ENCODE measurements at places on chromosomes 13 and 19.

GRCh38 chr13:34156841-34157365 is 339.0 kb downstream of the RFC3 start:
- DNase-seq = no peak

DNA sequence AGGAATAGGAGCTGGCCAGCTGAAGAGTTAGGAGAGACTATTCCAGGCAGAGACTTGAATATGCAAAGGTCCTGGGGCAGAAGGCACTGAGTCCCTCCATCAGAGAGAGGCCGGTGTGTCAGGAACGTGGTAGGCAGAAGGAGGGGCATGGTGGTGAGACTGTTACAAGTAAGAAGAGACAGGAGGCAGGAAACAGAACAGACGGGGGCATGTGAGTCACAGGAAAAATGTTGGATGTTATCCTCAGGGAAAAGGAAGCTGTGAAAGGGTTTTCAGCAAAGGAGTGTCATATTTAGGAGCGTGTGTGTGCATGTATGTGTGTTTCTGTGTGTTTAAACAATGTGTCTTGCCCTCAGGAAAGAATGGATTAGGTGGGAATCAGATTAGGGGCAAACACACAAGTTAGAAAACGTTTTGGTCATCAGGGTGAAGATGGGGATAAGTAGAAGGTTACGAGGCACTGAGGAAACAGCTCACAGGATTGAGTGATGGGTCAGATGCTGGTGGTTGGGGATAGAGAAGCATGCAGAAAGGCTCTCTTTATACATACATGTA is 1.1 kb downstream of the EDDM13 start:
- DNase-seq = no peak

DNA sequence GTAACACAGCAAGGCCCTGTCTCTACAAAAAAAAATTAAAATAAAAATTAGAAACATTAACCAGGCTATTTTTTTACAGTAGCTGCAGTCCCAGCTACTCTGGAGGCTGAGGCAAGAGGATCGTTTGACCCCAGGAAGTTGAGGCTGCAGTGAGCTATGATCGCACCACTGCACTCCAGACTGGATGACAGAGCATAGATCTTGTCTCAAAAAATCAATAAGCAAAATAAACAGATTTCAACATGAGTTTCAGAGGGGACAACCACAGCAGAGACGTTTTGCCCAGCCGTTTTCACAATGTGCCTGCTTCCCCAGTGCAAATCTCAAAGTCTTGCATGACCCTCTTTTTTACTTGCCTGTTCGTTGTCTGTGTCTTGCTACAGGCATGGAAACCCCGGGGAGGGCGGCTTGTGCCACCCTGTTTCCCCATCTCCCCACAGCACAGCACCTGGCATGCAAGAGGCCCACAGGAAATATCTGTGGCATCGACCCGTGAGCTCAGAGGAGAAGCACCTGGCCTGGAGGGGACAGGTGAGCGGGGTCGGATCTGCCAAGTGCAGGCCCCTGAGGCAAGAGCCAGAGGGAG is 222.0 kb upstream of the ZNF507 start:
- no peak for DNase-seq

GRCh38 chr19:30896554-30896953 is 452.7 kb downstream of the TSHZ3 start:
- DNase-seq = no peak

GRCh38 chr13:110509971-110510786 is 51.3 kb downstream of the RAB20 start:
- DNase-seq = no peak

DNA sequence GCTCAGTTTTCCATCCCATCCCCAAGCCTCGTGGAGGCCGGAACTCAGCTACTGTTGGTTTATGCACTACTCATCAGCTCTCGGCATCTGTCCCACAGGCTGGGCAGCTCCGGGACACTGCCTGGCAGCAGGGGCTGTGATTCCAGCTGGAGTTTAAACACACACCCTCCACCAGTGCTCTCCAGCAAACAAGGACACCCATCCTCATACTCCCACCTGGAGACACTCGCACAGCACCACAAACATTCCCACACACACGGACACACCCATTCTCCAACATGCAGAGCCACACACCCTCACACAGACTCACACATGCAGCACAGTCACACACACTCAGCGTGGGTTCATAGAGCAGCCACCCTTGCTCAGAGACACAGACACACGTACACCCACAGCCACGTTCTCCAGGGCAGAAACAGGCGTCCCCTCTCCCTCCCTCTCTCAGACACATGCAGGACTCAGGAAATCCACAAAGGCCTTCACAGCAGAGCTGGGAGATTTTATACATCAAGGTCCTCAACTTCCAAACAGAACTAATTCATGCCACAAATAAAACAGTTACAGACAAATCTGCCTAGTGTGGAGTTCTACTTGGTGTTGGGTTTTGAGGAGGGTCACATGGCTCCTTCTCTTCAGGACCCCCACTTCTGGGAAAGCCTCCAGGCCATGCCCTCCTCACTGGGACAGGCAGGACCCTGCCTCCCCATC is 785.4 kb downstream of the UQCRFS1 start:
- no peak for DNase-seq

DNA sequence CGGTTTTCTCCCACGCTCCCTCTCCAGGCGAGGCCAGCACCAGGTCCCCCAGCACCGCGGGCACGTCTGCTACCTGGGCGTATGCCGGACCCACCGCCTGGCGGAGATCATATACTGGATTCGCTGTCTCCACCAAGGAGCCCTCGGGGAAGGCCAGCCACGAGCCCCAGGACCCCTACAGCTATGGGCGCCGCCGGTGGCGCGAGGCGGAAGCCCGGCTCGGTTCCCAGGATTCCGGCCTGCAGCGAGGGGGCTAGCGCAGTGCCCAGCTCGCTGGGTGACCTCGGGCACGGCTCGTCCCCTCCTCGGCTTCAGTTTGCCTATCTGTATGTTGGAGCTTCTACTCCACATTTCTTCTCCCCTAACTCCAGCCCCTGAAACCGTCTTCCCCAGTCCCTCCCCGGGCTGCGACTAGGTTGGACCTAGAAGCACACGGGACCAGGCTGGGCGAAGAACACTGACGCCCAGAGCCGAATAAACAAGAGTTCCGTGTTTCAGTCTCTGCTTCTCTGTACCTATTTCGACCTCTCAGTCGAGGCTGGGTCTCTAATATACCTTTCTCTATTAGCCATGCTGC is 749 bp upstream of the CPT1C start:
- no peak for DNase-seq

- DNase-seq = no peak
Measured at GRCh38 chr13:44853641-44854040, 135.6 kb downstream of the NUFIP1 start.

DNA sequence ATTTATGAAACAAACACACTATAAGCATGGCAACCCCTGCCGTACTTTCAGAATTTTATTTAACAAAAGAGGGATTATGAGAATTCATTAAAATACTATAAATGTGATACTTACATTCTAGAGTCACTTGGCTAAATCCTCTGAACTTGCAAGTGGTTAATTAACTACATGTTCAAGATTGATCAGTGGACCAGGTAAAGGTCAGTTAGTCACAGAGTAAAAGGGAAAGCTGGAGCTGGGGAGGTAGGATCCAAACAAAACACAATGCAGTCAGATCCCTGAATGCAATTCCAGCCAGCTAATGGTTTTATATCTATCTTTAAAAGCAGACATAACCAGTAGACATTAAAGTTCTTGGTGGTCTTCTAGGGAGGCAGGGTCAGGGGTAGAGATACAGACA is 270.5 kb downstream of the DIAPH3 start:
- DNase-seq = no peak

DNA sequence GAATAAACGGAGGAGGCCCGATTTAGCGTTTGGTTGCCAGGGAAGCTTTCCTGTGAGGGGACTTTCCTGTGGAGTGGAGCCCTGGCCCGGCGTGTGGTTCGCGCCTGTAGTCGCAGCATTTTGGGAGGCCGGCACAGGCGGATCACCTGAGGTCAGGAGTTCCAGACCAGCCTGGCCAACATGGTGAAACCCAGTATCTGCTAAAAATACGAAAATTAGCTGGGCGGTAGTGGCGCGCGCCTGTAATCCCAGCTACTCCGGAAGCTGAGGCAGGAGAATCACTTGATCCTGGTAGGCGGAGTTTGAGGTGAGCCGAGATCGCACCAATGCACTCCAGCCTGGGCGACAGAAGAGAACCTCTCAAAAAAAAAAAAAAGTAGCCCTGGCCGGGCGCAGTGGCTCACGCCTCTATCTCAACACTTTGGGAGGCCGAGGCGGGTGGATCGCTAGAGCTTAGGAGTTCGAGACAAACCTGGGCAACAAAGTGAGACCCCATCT is 6.9 kb downstream of the KANK3 start:
- no peak for DNase-seq

- DNase-seq = no peak
Measured at GRCh38 chr19:43664018-43664417, 6.0 kb downstream of the PLAUR start.

- DNase-seq = no peak
Measured at GRCh38 chr19:12866416-12867119, 14.7 kb downstream of the DNASE2 start.

GRCh38 chr19:42276284-42276683 is 7.2 kb downstream of the CIC start:
- no peak for DNase-seq

DNA sequence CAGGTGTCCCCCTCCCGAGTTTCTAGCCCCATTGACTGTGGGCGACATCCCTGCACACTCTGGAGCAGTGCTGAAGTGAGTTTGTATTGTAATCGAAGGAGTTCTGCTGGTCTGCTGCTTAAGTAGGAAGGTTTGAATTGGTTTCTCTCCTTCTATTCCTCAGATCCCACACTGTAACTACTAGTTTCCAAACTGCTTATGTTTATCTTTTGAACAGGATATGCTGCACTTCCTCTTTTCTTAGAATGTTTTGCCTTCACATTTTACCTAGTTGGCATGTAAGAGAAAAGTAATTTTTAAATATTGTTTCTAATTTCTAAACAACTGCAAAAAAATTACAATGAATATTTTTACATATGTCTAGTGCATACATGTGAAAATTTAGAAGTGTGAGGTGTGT is 511.8 kb downstream of the KLF12 start:
- no peak for DNase-seq

- no peak for DNase-seq
Measured at GRCh38 chr13:109761695-109762094, 24.7 kb downstream of the IRS2 start.

DNA sequence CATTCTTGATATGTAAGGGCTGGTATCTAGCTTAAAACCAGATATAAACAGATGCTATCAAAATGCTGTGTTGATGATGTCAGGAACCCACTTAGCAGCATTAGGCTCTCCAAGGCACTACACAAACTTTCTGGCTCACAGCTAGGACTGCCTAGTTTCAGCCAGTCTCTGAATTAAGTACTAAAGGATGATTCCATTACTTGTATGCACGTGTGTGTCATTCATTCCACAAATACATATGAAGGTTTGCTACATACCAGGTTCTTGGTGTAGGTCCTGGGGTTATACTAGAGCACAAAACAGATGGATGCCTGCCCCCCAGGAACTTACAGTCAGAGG is 151.5 kb downstream of the RGCC start:
- DNase-seq = no peak

DNA sequence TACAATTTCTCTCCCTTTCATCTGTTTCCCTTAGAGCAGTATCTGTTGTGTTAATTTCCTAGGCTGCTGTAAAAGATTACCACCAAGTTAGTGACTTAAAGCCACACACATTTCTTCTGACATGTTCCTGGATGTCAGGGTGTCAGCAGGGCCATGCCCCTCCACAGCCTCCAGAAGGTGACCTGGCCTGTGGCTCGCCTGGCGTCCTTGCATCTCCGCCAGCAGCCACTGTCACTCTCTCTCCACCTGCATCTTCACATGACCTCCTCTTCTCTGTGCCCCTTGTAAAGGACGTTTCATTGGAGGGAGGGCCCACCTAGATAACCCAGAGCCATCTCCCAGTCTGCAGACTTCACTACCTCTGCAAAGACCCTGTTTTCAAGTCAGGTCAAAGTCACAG is 61.3 kb downstream of the SLC7A9 start:
- no peak for DNase-seq

DNA sequence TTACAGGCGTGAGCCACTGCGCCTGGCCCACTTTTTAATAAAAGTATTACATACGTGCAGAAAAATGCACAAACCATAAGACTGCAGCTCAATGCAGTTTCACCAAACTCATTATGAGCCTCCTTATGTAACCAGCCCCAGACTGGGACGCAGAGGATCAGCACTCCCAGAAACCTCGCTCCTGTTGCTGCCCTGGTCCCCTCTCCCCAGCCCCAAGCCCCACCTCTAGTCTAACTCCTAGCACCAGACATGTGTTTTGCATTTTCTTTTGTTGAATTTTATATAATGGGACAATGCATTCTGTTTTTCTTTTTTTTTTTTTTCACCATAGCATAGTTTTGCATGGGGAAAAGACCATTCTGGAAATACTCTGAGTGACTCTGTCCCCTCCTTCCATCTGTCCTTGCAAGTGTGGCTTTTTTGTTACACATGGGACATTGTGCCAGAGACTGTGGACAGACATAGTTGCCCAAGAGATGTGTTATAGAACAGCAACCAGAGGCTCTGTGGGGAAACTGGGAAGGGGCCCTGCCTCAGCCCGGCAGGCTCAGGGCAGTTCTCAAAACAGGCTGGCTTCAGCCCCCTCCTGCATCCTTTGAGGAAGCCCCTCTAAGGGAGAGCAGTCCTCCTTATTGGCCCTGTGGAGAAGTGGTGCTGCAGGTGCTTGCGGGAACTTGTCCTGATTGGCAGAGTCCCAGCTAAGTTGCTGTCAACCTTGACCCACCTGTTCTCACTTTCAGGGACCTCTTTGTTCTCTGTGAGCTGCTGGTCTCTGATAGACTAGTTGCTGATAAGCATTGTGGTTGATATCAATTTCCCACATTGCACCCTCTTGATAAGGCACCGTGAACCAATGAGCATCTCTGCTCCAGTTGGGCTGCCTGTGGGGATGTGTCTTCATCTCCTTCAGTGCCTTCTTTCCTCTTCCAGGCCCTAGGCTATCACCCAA is 13.8 kb upstream of the OLFM4 start:
- no peak for DNase-seq

- DNase-seq = no peak
Measured at GRCh38 chr13:67259208-67259607, 29.1 kb upstream of the PCDH9 start.

DNA sequence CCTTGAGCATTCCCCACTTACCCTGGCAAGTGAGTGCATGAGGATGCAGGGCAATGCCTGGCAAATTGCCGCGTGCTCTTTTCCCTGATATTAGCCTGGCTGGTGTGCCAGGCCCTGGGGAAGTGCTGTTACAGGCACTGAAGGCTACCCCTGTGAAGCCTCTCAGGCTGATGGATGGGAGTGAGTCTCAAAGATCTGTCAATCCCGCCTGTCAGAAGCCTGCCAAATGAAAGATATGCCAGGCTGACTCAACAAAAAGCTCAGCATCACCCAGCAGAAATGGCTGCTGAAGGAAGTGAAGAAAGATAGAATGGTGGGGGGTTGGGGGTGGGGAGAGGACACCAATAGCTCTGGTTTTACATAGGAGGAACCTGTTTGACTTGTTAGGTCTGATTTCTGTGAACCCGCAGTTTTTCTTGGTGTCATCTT is 112.1 kb downstream of the LACC1 start:
- DNase-seq = no peak

- DNase-seq = no peak
Measured at GRCh38 chr19:35345671-35346111, 2.0 kb upstream of the FFAR1 start.
